ENCODE measurements at places on chromosomes 5 and 9.

DNA sequence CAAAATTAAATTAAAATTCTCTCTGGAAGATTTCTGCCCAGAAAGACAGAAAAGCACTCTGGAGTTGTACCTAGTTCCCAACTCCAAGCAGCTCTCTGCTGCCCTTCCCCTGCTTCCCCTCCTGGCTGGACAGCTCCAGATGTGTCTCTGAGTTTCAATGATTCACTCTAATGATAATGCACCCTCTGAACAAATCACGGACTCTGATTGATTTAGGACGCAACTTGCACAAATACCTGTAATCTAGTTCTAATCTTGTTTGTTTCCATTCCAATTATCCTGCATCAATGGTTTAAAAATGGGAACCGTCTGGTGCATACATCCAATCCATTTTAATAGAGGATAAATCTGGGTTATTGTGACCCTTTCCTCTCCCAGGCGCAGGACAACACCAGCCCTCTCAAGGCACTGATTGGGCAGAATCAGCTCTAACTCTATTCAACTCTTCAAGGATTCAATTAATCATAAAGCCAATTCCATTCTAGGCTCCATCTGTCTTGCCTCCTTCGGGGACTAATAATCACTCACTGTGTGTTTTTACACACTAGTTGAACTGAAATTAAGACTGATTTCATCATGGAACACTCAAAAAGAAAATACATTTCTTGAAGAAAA lies 111.2 kb upstream of the LRRTM2 start:
- DNase-seq = no peak

GRCh38 chr5:34530637-34531036 lies 125.5 kb upstream of the RAI14 start:
- DNase-seq = no peak

DNA sequence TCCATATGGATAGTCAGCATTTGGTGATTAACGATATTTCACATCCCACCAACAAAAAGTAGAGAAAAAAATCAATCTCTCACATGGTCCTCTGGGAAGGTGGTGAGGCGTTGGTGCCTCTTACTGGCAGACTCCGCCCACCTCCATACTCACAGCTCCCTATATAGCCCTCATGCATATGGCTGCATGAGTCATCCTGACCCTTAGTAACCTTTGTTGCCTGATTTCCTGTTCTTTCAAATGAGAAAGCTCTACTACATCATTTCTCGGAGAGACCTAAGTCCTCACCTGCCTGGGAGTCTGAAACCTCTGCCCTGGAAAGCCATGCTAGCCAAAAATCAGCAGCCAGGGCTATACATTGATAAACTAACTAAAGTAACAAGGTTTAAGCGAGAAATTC lies 33.3 kb upstream of the ABCA1 start:
- DNase-seq = peak; percentile 70

GRCh38 chr9:101437806-101438232 lies 2.2 kb upstream of the ALDOB start:
- no peak for DNase-seq

DNA sequence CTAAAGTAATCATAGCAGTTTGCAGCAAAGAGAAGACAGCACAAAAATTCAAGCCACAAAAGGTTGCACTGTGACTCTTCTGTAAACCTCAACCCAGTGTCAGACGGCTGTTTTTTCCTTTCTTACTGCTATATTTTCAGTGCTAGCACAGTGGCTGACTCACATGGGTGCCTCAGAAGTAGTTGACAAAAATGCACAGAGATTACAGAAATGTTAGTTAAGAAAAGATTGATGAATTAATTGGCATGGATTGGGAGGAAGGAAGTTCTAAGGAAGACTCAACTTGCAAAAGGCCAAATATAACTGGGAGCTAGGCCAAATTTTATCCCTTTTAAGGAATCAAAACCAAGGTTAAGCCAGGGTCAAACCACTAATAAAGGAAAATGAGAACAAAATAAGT lies 43.7 kb upstream of the ITGA1 start:
- peak; percentile 57 for DNase-seq

GRCh38 chr9:120396931-120397330 lies 183.0 kb downstream of the CDK5RAP2 start:
- DNase-seq = no peak

- DNase-seq = no peak
These were observed 694.8 kb upstream of the CDH10 start for GRCh38 chr5:25339541-25339940.

DNA sequence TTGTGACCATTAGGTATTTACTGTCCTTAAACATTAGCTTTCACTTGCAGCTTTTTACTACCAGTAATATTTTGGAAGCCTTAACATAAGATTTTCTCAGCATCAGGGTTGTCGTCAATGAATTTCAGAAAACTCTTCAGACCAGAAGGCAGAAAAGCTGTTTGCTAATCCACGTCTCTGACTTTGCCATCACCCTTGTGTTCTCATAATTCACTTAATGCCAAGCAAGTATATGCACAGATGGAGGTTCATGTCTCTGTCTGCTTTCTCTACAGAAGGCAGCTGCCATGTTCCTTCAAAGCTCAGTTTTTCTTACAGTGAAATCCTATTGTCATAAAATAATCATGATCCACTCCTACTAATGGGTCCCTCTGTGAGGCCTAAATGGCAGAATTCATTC lies 37.7 kb upstream of the LRRC19 start:
- no peak for DNase-seq

- no peak for DNase-seq
These were observed 24.1 kb downstream of the BICD2 start for GRCh38 chr9:92740446-92740961.

- DNase-seq = no peak
These were observed 9.6 kb upstream of the LNPEP start for GRCh38 chr5:96926276-96926675.

DNA sequence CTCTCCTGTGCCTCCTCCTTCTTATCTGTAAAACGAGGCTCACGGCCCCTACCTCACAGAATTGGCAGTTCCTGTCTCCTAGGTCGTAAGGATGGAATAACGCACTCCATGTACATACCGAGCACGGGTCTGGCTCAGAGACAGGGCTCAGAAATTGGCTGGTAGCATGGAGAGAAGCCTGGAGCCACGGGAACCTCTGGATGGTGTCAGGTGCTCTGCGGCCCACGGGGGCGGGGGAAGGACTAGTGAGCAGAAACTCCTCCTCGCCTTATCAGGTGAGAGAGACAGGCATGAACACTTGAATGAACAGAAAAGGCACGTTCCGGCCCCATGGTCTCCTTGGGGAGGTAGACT lies 15.4 kb upstream of the C5orf47 start:
- no peak for DNase-seq

DNA sequence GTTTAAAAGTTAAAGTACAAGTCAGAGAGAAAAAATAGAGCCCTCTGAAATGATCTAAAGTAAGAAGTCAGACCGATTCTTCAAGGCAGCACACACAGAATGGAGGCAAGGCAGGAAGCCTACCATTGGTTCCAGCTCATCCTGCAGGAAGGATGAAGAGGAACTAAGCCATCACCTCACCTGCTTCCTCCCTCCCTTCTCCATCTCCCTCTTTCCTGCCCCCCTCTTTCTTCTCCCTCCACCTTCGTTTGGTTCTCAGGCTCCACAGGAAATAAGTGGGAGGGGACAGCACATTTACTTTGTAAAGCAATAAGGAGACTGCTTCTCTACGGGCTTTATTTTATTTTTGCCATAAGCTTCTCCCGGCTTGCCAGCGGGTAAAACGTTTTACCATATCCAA lies 213.4 kb downstream of the TRIM32 start:
- DNase-seq = no peak

DNA sequence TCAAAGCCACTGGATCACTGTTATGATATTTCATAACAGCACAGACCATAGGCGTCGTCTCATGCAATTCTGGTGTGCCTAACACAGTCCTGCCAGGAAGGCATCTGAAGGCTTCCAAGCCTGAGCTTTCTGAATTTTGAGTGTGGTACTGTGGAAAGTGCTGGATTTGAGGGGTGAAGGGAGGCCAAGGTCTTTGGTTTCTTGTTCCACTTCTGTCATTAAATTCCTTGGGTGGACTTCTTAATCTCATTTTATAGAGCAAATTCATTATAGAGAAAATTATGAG lies 441.3 kb upstream of the PIK3R1 start:
- DNase-seq = no peak

DNA sequence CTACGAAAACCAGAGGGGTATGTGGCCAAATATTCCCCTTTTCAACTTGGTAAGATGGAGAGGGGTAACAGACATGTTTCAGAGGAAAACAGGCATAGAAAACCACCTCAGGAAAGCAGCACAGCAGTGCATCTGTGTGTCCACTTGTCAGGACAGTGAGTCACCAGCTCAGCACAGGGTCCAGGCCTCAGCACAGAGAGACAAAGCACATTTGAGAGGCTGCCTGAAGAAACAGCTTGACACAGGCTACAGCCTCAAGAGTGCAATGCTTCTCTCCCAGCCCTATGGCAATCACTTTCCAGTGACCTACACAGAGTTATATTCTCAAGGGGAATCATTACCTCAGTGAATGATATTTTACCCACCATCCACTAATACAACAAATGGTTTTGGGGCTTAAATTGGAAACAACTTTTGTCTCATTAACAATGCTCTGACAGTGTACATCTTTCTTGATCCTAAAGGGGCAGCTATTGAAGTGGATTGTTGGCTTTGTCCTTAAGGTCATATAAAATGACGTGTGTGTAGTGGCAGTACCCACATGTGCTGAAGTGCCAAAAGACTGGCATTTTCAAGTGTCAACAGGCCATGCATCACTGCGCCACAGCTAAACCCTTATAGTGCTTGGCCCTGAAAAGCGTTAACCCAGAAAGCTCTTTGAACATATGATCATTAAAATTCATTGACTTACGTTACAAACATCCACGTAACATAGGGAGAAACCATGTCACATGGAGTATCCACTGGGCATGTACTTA lies 46.4 kb downstream of the ERMP1 start:
- no peak for DNase-seq

DNA sequence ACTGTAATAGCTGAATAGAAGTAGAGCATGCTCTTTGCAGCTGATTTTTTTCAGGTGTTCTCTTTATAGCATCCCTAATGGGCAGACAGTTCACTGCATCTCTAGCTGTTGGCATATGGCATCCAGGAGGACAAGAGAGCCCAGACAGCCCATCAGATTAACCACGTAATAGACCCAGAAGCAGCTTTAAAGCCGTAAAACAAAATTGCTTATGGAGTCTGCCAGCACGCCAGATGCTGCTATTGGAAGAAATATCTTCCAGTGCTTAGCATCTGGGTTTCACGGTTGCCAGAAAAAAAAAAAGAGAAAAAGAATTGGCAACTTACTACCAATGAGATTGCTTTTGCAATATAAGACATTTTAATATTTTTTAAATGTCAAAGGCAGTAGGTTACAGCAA lies 869.4 kb upstream of the NUDT12 start:
- DNase-seq = no peak

GRCh38 chr5:144122081-144122480 lies 48.4 kb downstream of the YIPF5 start:
- DNase-seq = no peak

GRCh38 chr5:39137819-39138451 lies 63.7 kb upstream of the RICTOR start:
- no peak for DNase-seq

DNA sequence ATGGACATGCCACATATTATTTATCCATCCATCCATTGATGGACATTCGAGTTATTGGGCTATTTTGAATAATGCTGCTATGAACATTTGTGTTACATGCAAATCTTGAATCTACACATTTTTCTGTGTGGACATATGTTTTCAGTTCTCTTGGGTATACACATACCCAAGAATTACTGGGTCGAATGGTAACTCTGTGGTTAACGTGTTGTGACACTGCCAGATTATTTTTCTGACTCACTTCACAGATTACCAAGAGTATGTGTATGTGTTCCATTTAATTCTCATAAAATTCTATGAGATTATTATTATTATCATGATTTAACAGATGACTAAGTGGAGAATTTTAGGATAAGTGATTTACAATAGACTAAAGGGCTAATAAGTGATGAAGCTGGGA lies 26.7 kb downstream of the CYFIP2 start:
- no peak for DNase-seq
